Effector CD8-positive, alpha-beta T cell (primary cell): ENCODE measurements at places on chromosomes 13 and 19.

GRCh38 chr19:43553656-43554055 lies 20.7 kb downstream of the ZNF575 start:
- DNase-seq, result no peak

DNA sequence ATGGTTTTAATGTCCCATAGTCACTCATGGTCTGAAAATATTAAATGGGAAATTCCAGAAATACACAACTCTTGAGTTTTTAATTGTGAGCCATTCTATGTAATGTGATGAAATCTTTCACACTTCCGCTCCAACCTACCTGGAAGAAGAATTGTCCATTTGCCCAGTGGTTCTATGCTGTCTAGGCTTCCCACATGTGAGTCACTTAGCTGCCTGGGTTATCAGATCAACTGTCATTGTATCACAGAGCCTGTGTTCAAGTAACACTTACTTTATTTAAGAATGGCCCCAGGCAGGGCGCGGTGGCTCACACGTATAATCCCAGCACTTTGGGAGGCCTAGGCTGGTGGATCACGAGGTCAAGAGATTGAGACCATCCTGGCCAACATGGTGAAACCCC lies 1450.5 kb downstream of the EFNB2 start:
- no peak for DNase-seq

DNA sequence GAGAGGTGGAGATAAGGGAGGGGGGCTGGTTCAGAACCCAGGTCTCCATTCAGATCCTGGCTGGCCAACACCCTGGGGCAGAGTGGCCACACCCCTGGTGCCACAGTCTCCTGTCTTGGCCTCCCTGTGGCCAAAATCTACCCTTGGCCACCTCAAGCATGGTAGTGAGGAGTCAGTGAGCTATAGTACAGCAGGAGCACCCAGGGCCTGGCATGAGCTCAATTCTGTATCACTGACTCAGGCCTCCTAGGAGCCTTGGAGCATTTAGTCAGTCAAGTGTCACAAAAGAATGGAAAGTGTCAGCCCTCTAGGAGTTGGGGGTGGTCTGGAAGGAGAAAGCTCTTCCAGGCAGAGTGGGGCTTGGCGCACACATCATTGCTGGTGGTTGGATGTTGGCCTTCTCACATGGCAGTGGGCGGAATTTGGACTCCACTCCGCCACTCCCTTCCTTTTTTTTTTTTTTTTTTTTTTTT lies 6.6 kb upstream of the CD79A start:
- no peak for DNase-seq

GRCh38 chr13:111153977-111154332 lies 38.8 kb downstream of the ARHGEF7 start:
- peak; percentile 46 for DNase-seq

GRCh38 chr19:3176715-3177501 lies 1.7 kb upstream of the S1PR4 start:
- DNase-seq, result peak; percentile 28

- peak; percentile 50 for DNase-seq
Observed at GRCh38 chr19:10553943-10554381, 10.3 kb downstream of the ATG4D start.

- DNase-seq, result no peak
Observed at GRCh38 chr19:48530066-48530720, 18.6 kb upstream of the LMTK3 start.

DNA sequence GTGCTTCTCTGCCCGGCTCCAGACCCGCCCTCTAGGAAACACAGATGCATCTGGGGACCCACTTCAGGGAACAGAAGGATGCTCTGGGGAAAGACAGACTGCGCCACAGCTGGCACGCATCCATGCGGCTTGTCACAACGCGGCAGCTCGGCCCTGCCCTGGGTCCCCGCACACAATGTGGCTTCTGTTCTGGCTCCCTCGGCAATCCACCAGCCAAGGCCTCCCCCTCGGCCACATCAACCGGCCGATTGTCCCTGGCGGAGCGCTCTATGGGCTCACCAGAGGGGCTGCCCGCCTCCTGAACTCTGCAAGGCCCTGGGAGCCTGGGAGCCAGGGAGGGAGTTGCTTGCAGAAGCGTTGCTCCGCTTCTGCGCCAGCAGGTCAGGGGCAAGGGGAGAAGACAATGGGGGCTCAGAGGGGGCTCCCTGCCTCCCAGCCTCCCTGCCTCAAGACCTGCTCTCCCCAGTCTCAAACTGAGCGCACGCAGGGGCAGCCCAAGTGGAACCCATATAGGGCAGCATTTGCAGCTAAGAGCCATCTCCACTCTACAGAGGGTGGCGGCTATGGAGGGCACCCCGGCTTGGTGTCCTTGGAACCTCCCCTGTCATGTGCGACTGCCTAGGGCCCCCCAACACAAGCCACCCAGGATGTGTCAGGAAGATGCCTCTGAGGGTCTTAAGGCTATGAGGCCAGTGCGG lies 37.9 kb downstream of the MLLT1 start:
- no peak for DNase-seq

DNA sequence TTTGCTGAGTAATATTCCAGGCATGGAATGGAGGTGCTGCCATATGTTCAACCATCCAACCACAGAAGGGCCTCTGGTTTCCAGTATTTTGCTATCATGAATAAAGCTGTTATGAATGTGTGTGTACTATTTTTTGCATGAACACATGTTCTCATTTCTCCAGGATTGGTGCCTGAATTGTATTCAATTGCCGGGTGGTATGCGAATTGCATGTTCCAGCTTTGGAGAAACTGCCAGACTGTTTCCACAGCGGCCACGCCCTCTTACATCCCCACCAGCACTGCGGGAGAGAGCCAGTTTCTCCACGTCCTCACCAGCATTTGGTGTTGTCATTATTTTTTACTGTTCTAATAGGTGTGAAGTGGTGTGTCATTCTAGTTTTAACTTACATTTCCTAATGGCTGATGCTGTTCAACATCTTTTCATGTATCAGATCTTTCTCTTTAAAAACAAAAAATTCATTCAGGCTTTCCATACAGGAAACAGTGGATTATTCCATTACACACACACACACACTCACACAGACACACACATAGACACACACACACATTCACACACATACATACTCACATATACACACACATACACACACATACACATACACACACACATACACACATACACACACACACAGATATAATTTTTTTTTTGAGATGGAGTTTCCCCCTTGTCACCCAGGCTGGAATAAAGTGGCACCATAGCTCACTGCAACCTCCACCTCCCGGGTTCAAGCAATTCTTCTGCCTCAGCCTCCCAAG lies 154.1 kb downstream of the PTPRS start:
- DNase-seq, result no peak

DNA sequence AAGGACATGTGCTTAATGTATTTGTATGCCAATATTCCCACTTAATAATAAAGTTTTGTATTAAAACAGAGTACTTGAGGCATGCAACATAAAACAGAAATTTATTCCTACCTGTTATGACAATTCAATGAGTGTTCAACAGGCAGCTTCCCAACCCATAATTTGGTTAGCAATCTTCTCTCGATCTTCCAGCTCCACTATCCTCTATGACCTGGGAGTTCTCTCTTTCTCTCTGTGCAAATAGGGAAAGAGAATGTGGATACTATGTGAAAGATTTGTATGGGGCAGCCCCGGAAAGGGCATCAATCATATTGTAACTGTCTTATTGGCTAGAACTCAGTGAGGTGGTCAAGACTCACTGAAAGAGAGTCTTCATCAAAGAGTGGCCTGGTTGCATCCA lies 644.9 kb upstream of the PCDH20 start:
- no peak for DNase-seq

DNA sequence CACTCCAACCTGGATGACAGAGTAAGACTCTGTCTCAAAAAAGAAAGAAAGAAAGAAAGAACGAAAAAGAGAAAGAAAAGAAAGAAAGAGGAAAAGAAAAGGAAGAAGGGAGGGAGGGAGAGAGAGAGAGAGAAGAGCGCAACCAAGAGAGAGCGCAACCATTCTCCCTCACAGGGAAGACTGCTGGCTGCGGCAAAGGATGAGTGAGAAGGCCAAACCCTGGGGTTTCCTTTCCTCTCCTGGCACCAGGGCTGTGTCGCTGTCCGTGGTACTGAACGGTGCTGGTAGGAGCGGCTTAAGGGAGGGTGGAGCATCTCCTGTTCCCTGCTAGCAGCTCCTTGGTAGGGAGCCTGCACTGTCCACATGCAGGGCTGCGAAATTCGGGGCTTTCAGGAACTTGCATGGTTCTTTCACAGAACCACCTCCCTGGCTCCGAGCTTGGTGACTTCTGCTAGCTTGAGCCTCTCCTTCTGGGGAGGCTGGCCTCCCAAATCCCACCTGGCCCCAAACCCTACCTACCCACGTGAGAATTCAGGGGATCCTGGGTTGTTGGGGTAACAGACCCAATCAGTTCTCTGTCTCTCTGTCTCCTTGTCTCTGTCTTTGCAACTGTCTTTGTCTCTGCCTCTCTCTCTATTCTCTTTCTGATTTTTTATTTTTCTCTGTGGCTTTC lies 51.1 kb upstream of the ZNRF4 start:
- peak; percentile 16 for DNase-seq

DNA sequence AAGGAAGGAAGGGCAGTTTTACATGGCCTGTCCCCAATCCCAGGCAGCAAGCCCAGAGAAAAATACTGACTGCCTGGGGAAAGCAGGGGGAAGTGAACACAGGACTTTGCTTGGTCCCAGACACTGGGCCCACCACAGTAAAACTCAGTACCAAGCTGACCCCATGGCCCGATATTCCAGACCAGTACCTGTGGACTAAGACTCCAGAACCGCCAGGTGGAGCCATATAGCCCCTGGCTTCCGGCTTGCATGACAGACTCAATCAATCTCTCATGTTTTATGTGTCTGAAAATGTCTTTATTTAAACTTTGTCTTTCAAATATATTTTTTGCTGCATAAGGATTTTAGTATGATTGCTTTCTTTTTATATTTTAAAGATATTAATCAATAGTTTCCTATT lies 767.9 kb upstream of the SLITRK6 start:
- DNase-seq, result no peak

DNA sequence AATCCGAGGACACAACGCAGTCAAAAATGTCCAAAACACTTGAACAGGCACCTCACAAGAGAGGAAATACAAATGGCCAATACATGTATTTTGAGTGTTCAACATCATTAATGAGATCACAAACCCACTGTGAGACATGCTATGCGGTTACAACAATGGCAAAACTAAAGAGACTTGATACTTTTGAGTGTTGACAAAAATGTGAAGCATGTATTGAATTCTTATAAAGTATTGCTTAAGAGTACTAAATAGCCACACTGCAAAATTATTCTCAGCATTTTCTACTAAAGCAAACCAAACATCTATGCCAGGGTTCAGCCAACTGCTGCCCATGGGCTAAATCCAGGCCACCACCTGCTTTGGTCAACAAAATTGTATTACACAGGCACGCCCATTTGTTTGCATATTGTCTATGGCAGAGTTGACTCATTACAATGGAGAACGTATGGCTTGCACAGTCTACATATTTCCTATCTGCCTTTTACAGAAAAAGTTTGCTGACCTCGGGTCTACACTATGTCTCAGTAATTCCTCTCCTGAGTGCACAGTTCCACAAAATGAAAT lies 135.3 kb downstream of the B3GLCT start:
- DNase-seq, result no peak

DNA sequence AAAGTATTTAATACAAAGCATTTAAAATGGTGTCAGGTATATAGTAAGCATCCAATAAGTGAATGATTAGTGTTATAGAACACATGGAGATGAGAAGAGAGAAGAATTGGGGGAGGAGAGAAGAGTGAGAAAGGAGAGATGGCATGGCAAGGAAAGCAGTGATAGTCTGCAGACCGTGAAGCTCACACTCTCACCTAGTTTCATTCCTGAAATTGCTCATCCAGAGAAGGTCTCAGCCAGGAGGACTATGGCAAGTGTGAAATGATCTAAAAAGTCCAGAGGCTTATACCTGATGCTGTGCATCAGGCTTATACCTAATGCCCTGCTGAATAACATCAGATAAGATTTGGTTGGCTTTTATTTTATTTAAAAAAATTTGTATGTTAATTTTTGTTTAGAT lies 351.6 kb upstream of the KLF12 start:
- DNase-seq, result no peak

- no peak for DNase-seq
Observed at GRCh38 chr19:44975444-44975843, 20.3 kb downstream of the CLPTM1 start.

GRCh38 chr13:100892981-100893380 lies 218.4 kb upstream of the TMTC4 start:
- no peak for DNase-seq

DNA sequence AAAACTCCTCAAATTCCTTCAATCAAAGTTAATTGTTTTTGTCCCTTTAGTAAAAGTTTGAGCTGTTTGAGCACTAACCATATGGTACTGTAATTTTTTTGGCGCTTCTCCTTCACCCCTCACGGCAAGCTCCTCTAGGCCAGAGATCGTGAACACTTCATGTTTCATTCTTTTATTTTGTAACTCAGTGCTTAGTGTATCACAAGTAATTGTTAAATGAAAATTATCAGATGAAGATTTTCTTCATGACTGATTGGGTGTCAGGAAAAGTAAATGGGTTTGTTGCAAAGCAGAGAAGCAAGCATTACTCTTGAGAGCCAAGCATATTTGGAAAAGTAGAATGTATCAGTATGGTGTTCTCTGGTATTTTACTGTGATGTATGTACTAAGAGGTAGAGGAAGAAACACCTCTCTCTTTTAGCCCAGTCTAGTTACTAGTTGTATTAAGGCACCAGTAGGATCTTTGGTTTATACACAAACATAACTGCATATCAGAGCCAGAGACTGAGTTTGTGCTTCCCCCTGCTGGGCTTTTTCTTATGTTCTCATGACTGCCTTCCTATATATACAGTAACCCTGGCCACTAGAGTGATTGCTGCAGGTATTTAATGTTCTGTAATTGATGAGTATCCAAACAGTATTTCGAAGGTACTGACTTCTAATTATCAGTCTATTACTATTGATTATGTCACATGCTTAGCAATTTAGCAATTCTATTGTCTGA lies 202.3 kb upstream of the KLHL1 start:
- DNase-seq, result no peak

DNA sequence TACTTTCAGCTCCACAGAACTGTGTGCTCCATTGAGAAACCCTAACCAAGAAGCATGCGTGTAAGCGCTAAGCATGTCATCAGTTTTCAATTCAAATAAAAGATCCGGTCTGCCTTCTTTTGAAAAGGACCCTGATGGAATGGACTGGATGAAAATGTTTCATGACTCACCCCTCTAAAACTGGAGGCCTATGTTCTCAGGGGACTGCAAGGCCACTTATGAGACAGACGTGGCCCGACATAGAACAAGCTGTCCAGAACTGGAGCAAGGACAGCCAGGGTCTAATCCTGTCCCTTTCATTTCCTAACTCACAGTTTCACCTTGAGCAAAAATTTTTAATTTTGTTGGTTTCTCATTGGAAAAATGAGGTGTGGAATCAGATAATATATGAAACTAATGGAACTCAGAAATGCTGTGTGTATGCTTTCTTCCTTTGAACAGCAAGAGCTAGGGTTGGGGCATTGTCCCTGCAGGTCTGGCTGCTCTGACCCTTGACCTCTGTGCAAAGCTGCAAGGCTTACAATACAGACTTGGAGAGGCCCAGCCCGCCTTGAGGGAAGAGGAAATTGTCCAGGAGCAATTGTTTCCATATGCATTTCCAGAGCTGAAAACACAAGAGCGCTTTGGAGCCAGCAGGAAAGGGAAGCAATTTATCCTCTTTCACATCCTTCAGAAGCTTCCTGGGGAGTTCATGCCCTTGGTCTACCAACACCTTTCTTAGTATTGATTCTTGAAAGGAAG lies 553.4 kb upstream of the KLF12 start:
- no peak for DNase-seq
